Stimulated activated CD4-positive, alpha-beta T cell treated with anti-CD3 and anti-CD28 coated beads, Interleukin-12 subunit alpha, Interleukin-12 subunit beta, amount 100 ng/mL, for 4 hours (primary cell): ENCODE measurements at places on chromosomes 2 and 18.

- no peak for DNase-seq
Measured at GRCh38 chr2:62426154-62426912, 79.7 kb downstream of the TMEM17 start.

GRCh38 chr2:146721486-146721885 is 1123.3 kb upstream of the ACVR2A start:
- no peak for DNase-seq

- no peak for DNase-seq
Measured at GRCh38 chr2:26580151-26580550, 61.0 kb downstream of the CIB4 start.

GRCh38 chr18:70469916-70470315 is 181.1 kb downstream of the SOCS6 start:
- DNase-seq, result no peak

- DNase-seq, result no peak
Measured at GRCh38 chr2:38935568-38936172, 46.0 kb downstream of the ARHGEF33 start.

- DNase-seq, result no peak
Measured at GRCh38 chr2:69764286-69765095, 22.6 kb downstream of the ANXA4 start.

GRCh38 chr2:33381301-33381858 is 95.1 kb upstream of the RASGRP3 start:
- no peak for DNase-seq

DNA sequence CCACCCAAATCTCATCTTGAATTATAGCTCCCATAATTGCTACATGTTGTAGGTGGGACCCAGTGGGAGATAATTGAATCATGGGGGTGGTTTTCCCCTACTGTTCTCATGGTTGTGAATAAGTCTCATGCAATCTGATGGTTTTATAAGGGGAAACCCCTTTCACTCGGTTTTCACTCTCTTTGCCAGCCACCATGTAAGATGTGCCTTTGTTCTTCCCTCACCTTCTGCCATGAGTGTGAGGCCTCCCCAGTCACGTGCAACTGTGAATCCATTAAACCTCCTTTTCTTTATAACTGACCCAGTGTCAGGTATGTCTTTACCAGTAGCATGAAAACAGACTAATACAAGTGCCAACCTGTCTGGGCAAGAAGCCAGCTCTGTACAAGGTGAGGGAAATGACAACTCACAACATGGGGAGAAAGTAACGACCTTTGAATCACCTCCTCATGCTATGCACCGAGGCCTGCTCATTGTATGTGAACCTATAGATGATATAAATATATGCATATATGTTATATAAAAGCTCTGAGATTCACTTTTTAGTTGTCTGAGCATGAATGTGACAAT is 162.2 kb downstream of the ALPK2 start:
- no peak for DNase-seq

GRCh38 chr18:9876212-9876866 is 9.4 kb upstream of the TXNDC2 start:
- no peak for DNase-seq

- no peak for DNase-seq
Measured at GRCh38 chr2:28004086-28004485, 113.6 kb downstream of the BABAM2 start.

- DNase-seq, result peak; percentile 78
Measured at GRCh38 chr2:189674374-189675112, at the start of gene ANKAR. Gene ANKAR, plus strand, starts transcription at chr2:189674670. Its CDS starts 1,821 bp downstream, at chr2:189676491.

DNA sequence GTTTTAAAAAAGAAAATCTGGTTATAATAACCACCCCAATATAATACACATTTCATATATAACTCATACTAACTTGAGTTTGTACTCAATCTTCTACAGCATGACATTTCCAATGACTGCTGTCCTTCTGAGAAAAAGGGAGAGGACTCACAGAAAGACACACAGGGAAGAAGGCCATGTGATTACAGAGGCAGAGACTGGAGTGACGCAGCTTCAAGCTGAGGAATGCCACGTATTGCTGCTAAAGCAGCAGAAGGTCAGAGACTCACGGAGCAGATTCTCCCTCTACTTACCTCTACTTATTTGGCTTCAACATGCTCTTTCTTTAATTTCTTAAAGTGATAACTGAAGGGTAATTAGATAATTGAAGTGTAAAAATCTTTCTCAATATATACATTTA is 753.5 kb upstream of the PKDCC start:
- no peak for DNase-seq

GRCh38 chr2:168536925-168537466 is 80.9 kb downstream of the CERS6 start:
- DNase-seq, result no peak

DNA sequence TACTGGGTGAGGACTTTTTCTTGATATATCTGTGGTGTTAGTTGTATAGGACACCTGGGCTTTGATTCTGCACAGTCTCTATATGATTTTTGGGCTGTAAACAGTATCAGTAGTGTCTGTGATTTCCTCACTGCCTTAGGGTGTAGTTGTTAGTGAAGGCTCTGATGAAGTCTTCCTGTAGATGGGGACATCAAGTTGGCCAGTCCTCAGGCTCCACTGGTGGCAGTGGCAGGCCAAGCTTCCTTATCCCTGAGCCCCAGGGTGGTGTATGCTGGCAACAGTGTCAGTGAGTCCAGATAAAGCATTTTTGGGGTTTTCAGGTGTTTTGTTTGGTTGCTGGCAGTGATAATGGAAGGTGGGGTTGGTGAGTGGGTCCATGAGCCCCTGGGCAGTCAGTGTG is 961.4 kb downstream of the DSC3 start:
- no peak for DNase-seq

DNA sequence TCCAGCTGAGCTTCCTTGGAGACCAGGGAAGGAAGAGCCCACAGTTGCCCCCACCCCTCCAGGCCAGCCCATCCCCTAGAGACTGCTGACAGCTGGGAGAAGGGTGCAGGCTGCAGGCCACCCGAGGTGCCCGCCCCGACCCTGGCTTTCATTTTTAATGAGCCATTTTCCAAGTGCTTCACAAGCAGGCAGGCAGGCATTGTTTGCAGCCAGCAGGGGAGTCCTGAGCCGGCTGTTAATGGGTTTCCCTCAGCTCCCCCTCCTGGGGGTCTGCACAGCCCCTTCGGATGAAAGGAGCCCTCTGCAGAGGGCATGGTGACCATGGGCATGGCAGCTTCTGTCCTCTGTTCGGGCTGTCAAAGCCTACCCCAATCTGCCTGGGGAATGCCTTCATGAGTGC is 94.5 kb downstream of the ZBTB7C start:
- no peak for DNase-seq

DNA sequence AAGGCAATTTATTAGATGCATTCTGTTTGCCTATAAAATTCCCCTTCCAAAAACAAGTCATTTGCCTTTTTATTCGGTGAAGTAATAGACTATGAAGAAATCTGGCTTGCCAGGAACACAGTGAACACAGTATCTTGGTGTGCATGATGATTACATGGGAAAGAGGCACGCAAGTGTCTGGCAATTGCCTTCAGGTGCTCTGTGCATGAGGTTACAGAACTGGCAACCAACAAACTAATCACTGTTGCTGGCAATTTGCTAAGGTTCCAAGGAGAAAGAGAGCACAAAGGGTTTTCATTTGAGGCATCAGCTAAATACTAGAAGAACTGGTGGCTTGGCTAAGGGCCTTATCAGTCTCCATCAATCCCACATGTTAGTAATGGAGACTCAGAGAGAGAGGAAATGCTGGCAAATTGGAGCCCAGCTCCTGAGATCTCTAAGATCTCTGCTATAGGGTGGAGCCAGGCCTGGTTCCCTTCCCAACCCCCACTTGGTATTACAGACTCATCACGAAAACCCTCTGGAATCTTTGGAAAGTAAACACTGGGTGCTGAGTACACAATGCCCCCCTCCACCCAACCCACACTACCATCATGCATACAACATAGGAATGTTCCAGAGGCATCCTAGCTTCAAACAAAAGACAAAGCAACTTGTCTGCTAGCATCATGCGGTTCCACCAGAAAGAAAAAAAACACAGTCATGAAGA is 10.4 kb downstream of the RNF152 start:
- DNase-seq, result no peak

DNA sequence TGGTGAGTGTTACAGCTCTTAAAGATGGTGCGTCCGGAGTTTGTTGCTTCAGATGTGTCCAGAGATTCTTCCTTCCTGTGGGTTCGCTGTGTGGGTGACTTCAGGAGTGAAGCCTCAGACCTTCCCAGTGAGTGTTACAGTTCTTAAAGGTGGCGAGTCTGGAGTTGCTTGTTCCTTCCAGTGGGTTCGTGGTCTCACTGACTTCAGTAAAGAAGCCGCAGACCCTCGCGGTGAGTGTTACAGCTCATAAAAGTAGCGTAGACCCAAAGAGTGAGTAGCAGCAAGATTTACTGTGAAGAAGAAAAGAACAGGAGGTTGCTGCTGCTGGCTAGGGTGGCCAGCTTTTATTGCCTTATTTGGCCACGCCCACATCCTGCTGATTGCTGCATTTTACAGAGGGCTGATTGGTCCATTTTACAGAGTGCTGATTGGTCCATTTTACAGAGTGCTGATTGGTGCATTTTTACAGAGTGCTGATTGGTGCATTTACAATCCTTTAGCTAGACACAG is 34.0 kb upstream of the SPTBN1 start:
- DNase-seq, result peak; percentile 3

GRCh38 chr18:77524909-77525308 is 275.3 kb downstream of the GALR1 start:
- DNase-seq, result no peak

- DNase-seq, result no peak
Measured at GRCh38 chr2:128449226-128450061, 130.8 kb upstream of the HS6ST1 start.

- no peak for DNase-seq
Measured at GRCh38 chr18:59564561-59564960, 132.7 kb downstream of the CCBE1 start.

DNA sequence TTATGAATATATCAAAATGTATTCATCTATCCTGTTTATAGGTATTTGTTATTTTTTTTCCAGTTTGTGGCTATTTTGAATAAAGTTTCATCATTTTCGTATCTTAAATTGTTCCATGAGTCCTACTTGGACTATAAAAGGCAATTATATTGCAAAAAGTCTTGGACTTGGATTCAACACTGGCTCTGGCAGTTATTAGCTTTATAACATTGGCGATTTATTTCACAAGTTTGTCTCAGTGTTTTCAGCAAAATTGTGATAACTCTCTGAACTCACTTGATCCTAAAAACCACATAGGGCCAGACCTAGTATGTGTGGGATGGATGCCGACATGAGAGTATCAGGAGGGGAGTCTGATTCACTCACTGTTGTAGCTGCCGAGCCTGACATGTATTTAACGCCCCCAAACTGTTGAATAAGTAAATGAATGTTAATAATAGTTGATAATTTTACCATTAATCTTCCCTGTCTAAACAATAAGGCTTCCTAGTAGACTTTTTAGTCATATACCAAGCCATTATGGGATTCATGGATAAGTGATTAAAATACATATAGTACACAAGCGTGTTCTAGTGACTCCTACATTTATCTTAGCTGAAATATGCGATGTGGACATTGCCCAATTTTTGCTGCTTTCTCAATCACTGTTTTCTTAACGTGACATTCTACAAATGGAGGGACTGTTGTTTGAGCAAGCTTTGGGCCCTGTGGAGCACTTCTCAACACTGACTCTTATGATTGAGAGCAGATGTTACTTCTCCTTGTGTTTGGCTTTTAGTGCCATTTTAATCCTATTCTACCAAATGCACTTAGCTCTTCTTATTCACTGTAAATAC is 907.6 kb downstream of the EPHA4 start:
- DNase-seq, result no peak

DNA sequence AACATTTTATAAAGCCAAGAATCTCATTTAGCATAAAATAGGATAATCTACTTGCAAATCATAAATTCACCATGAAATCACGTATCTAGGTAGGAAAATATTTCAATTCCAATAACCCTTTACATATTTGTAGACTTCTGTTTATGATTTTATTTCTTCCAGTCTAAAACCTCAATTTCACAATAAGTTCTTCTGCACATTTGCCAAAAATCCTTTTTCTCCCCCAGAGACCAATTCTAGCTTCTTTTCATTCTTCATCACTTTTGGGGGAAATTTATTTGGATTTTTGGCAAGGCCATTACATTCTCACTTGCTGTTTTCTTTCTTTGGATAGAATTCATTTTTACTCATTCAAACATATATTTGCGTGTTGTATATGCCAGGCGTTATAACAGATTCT is 86.8 kb downstream of the SPRED2 start:
- no peak for DNase-seq

GRCh38 chr2:10126632-10127026 is 4.1 kb downstream of the RRM2 start:
- no peak for DNase-seq

GRCh38 chr2:30106543-30106942 is 40.3 kb upstream of the YPEL5 start:
- no peak for DNase-seq

DNA sequence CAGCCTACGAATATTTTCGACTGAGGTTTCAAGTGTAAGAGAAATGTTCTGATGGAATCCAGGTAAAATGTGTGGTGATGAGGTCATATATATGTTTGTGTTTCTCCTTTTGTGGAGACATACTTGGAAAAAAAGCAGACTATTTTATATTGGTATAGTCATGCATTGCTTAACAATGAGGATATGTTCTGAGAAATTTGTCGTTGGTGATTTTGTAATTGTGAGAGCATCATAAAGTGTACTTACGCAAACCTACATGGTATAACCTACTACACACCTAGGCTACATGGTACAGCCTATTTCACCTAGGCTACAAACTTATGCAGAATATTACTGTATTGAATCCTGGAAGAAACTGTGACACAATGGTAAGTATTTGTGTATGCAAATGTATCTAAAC is 1849.9 kb upstream of the CELF4 start:
- DNase-seq, result no peak

DNA sequence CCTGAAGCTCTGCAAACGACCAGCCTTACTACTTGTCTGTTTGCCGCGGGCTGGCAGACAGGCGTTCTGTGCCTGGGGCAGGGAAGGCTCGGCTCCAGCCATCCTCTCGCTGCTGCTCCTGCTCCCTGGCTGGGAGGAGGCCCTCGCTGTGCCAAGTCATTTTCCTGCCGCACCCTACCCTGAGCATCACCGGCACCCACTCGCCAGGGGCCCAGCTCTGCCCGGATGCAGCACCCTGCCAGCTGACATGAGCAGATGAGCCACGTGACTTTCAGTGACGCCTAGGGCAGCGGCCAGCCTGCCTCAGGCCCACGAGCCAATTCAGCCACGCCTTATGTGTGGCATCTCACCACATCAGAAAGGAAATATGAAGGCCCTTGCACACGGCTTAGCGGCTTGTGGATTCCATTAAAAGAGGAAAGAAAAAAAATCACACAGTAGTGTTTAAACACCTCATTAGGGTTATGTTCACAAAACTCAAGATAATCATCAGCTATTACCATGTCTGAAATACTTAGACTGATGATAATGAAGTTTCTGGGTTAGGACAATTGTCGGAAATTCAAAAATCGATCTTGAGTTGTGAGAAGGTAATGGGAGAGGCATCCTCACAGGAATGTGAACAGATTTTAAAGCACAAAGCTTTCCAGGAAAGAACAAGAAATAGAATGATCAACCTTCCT is 250.5 kb downstream of the TWIST2 start:
- no peak for DNase-seq

GRCh38 chr2:177906041-177906718 is 166.4 kb downstream of the PDE11A start:
- DNase-seq, result peak; percentile 49
